ENCODE measurements at places on chromosomes 16 and 17. TPM values are rescaled to one million over a fixed set of nuclear protein-coding genes. Genes with fewer than 3 reads are reported as not detected.

Gene CTNS
- 20.3 TPM for total RNA-seq

Gene LRRC75A
- total RNA-seq = 0.38 TPM

Gene GJC1
- 24.6 TPM for total RNA-seq

Gene ACAP1
- not detected for total RNA-seq

Gene SNRNP25
- 31.8 TPM for total RNA-seq

Gene SLC35G6
- not detected for total RNA-seq

Gene TBC1D3C
- total RNA-seq = 0.69 TPM

DNA sequence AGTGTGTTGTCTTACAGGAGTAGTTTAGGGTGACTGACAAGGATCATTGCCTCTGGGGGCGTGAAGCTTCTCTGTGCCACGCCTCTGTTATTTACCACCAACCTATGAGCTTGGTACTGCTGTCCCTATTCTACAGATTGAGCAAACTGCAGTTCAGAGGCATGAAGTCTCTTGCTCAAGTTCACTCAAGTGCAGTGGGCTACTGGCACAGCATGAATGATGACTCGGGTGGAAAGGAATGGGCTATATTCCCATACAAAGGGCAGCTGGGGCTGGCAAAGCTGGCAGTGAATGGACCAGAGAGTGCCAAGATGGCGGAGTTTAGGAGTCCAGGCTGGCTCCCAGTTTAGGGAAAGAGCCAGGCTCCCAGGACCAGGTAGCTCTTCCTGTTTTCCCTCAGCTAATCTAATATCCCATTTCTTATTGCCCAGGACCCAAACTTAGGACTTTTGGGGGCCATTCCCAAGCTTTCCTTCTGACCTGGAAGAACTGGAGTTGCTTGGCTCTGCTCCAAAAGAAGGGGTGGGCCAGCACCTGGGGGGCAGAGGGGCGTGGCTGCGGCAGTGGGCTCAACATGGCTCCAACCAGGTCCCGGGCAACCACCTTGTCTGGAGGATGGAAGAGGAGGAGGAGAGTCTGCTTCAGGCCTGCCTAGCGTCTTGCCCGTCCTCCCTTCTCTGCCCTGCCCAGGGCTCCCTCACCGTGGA lies 12.9 kb downstream of the PLK1 start:
- peak; percentile 79 for DNase-seq

GRCh38 chr17:1124896-1125787 lies 54.6 kb downstream of the ABR start:
- DNase-seq = no peak

- DNase-seq = peak; percentile 34
Observed at GRCh38 chr17:4199818-4200402, 56.9 kb downstream of the CYB5D2 start.

DNA sequence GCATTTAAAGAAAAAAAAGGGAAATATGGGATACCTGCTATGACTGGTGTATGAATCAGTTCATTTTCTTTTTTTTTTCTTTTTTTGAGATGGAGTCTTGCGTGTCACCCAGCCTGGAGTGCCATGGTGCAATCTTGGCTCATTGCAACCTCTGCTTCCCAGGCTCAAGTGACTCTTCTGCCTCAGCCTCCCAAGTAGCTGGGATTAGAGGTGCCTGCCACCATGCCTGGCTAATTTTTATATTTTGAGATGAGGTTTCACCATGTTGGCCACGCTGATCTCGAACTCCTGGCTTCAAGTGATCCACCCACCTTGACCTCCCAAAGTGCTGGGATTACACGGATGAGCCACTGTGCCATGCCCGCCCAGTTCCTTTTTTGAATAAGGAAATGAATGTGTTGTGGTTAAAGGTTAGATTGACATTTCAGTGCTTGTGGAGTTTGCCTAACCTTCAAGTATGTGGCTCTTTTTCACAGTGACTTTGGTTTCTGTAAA lies 7.7 kb downstream of the HAPSTR1 start:
- peak; percentile 42 for DNase-seq

GRCh38 chr16:8716592-8716991 lies 42.2 kb downstream of the ABAT start:
- DNase-seq = peak; percentile 3

- no peak for DNase-seq
Observed at GRCh38 chr16:17384471-17384870, 86.3 kb downstream of the XYLT1 start.

GRCh38 chr17:7497228-7497627 lies 13.1 kb downstream of the POLR2A start:
- DNase-seq = no peak

- peak; percentile 60 for DNase-seq
Observed at GRCh38 chr16:88566158-88566557, 4.0 kb upstream of the ZC3H18 start.

GRCh38 chr17:42519546-42520491 lies 16.2 kb upstream of the NAGLU start:
- peak; percentile 99 for DNase-seq

DNA sequence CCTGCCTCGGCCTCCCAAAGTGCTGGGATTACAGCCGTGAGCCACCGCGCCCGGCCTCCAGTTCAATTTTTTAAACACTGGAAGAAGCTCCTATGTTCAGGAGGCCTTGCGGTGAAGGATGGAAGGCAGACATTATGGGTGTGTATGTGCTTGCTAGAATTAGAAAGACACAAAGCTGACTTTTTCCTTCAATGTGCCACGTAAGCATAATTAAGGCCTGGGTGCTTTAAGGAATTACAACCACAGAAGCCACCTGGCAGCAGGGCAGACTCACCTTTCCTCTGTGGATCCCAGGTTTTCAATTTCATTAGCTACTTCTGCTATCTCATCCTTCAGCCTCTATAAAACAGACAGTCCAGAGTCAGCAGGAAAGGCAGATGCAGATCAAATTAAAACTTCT lies 74.2 kb downstream of the CYTH1 start:
- no peak for DNase-seq

DNA sequence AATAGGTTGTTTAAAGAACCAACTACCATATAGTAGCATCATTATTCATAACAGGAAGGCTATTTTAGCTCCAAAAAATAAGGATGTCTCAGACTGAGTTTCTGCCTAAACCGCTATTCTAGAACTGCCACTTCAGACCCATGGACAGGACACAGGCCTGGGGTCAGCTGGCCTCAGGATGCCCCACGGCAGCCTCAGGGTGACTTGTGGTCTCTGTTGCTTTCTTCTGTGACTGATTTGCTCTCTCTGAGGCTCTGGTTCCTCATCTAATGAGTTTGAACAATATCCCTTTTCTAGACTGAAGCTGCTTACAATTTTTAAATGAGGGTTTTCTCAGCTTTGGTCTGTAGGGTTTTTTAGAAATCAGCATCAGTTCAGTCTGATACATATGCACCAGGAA lies 31.8 kb upstream of the IRF8 start:
- no peak for DNase-seq

DNA sequence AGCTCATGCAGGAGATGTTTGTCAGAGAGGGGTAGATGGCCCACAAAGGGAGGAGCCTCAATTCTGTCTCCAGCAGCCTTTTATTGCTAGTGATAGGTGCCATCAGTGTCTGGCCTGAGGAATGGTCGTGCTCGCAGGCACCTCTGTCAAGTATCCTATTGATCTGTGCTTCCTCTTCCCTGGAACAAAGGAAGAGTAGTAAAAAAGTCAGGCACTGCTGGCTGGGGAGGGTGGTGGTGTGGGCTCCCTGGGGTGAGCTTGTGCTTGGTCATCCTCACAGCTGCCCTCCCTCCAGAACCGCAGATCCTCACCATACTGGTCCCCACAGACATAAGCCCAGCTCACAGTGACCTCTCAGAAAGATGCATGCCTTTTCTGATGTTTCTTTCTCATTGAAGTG lies 15.0 kb upstream of the SALL1 start:
- no peak for DNase-seq

- no peak for DNase-seq
Observed at GRCh38 chr17:68850749-68851510, 104.3 kb downstream of the ABCA8 start.

- DNase-seq = no peak
Observed at GRCh38 chr17:75913537-75914210, 9.0 kb upstream of the MRPL38 start.

DNA sequence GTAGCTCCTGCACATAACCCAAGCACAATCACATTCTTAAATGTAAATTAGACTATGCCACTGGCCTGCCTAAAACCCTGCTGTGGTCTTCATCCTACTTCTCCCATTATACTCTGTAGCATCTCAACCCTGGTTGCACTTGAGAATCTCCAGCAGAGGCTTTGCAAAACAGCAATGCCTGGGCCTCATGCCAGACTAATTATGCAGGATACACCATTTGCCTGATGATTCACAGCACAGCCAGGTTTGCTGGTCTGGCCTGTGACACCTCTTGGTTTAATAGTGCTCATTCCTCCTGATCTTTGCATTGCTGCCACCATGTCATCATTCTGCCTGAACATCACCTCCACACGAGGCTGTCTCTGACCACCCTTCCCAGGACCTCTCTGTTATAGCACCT lies 491.9 kb upstream of the TOM1L1 start:
- DNase-seq = no peak

DNA sequence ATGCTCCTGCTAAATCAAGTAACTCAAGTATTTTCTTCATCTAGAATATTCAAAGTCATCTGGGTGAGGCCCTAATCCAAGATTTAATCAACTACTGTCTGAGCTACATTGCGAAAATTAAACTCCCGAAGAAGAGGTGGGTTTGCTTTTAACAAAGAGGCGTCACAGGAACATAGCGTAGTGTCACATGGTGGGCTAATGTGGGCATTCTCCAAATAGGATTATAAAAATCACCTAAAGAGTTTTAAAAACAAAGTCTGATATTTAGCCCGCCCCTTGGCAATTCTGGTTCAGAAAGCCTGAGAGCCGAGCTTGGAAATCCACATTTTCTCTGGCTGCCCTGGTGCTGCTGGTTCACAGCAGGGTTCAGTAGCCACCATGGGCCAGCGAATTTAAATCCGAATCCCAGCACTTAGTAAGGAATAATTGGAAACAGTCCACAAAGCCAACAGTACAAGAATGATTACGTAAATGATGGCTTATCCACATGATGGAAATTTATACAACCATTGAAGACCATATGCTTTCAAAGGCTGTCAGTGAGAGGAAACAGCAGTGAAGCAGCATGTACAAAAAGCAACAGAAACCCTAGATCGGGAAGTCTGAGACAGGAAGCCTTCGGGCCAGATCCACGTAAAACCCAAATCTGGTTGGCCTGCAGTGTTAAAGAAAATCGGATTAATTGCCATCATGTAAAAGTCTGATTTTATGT lies 8.8 kb downstream of the PMM2 start:
- no peak for DNase-seq

DNA sequence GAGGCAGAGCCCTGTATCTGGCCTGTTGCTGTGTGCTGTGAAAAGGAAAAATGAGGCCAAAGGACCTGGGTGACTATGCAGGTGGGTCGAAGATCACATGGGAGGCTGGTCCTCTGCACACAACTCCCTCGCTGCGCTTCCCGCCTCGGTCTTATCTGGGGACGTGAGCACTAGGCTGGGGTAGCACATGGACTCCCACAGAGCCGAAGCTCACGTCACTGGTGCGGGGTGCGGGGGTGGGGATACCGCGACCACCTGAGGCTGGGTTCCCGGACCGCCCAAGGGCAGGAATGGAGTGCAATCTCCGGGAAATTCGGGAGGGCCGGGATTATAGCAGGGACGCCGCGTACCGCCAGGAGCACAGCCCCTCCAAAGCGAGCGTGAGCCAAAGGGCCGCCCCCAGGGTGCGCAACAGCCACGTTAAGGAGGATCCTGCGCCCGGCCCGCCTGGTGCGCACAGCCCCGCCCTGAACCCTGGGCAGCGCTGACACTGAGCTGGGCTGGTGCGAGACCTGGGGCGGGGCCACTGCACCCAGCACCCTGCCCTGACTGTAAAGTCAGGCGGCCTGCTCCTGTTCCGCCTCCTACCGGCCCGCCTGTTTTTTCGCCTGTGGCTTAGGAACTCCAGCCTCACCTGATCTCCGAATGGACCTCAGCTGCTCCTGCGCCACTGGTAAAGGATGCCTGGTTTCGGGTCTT lies 4.8 kb downstream of the MT1A start:
- DNase-seq = peak; percentile 36

DNA sequence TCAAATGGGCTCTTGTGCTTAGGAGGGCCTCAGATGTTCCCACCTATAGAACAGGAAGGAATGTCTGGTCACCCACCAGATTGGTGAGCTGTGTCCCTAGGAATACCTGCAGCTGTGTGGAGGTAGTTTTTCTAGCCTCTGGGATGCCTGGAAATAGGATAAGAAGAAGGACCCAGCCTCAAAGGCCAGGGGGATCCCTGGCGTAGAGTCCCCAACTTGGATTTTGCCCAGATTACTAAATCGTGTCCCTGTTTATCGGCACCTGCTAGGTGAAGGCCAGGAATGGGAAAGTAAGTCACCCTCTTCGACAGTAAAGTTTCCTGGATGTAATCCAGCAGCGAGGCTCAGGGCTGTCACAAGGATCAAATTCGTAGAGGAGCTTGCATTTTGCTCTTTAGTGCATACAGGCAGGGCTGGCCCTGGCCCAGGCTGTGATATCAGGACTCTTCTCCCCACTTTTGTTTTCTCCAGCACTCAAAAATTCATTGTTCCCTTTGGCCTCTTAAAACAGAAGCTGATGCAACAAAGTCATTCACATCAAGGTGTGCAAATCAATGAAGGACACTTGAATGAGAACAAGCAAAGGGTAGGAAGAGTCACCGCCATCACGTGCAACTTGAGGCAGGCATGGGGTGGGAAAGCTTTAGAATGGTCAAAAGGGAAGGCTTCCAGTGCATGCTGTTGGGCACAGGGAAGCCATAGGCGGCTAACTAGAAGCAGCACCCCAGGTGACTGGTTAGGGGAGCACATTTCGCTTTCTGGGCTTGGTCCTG lies 7.5 kb downstream of the SLC13A2 start:
- DNase-seq = no peak

- peak; percentile 47 for DNase-seq
Observed at GRCh38 chr17:7480089-7480384, 606 bp upstream of the ZBTB4 start.

- DNase-seq = no peak
Observed at GRCh38 chr17:73654241-73654640, 10.0 kb upstream of the SDK2 start.

- no peak for DNase-seq
Observed at GRCh38 chr17:69434164-69434579, 19.7 kb downstream of the MAP2K6 start.

DNA sequence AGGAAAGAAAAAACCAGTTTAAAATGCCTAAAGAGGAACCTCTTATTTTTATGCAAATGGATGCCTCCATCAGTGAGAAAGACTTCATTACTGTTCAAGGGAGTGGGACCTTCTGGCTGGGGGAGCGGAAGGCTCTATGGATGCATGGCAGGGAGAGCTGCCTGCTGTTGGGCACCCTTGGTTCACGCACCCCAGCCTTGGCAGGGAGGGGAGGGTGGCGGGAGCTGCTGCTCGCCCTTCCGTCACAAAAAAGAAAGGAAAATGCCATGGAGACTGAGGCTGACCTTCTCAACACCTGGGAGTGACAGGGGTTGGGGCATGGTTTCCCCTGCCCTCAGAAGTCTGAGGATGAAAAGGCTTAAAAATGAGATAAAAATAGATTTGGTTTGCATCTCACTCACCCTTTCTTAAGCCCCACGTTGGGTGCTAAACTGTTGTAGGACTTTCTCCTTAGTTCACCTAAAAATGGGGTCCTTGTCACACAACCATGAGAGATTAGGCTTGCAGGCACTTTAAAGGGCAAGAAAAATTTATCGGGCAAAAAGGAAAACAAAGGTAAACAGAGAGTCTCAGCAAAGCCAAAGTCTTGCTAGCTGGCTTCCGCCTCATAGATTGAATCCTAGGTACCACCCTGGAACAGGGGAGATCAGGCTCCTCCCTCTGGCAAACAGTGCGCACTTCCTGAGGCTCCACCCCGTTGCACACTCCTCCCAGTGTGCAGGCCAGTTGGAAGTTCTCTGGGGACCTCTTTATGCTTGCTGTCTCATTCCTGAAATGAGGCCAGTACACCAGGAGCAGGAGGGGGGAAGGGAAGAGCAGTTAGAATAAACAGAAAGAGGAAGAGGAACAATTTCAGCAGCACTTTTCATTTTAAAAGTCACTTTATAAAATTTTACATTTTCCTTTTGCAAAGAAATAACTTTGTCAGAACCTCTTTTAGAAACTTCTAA lies 31.6 kb downstream of the PHKB start:
- peak; percentile 65 for DNase-seq

Measured in LHCN-M2 (cell line).